ENCODE measurements at places on chromosomes 1 and 21.

- peaks cover 12% of the 10 kb centered on the region for H3K4me1 ChIP-seq
- no peak overlapping the region for H3K27ac ChIP-seq
- no peaks in the 10 kb centered on the region for H3K27me3 ChIP-seq
- no peaks in the 10 kb centered on the region for H3K36me3 ChIP-seq
- DNase-seq, result no peak
- no peak overlapping the region for H3K4me3 ChIP-seq
Measured at GRCh38 chr21:35508139-35508888, 459.2 kb upstream of the RUNX1 start.

DNA sequence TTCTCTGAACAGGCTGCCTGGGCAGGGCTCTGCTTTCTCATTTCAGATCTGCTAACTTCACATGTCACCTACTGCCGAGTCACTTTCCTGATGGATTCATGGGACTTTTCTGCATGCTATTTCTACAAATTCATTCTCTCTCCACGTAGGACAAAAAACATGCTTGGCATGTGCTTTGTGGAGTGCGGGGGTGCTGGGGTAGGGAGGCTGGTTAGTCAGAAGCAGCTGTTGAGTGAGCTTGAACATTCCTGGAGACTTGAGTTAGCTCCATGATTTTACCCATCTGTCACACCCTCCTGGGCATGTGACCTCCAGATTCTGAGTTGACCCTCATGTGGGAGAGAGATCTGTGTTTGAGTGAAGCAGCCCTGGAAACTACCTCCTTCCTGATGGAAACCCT is 71.4 kb downstream of the UCK2 start:
- no peak overlapping the region for H3K4me3 ChIP-seq
- DNase-seq, result no peak
- peaks cover 55% of the 10 kb centered on the region for H3K4me1 ChIP-seq
- no peaks in the 10 kb centered on the region for H3K27me3 ChIP-seq

GRCh38 chr1:162021124-162021523 is 2.5 kb downstream of the OLFML2B start:
- no peak overlapping the region for H3K4me3 ChIP-seq
- no peaks in the 10 kb centered on the region for H3K36me3 ChIP-seq
- no peak overlapping the region for H3K27ac ChIP-seq
- H3K4me1 ChIP-seq, result peaks cover 15% of the 10 kb centered on the region
- no peak for DNase-seq

DNA sequence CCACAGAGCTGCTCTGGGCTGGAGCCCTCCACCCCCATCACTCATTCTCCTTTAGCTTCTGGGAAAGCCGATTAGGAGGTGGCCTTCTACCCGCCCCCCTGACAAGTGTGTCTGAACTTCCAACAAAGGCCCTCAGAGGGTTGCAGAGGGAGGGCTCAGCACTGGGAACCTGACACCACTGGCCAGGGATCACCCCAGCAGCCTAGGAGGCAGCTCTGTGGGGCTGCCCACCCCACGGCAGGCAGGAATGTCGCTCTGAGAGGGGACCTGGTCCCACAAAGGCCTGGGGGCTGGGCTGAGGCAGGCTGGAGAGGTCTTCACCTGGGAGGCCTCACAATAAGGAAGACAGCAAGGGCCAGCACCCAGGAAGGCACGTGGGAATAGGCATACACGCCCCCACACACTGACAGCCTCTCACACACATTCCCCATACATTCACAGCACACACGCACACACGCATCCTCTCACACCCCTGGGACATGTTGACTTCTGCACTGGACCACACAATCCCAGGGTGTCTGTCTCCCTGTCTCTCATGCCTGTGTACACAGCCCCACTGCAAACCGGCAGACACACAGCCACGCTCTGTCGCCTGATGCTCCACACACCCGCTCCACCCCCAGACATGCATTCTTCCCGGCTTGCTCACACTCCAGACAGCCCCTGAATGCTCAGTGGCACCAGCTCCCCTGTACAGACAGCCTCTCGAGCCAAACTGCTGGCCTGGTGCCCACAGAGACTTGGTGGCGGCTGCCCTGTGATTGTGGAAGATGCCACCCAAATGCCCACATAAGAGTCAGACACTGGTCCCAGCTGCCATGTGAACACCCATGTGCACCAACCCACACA is 30.7 kb downstream of the DMBX1 start:
- DNase-seq, result no peak
- H3K27ac ChIP-seq, result no peak overlapping the region
- H3K27me3 ChIP-seq, result no peaks in the 10 kb centered on the region
- no peaks in the 10 kb centered on the region for H3K36me3 ChIP-seq
- H3K4me1 ChIP-seq, result peaks cover 22% of the 10 kb centered on the region

- H3K4me1 ChIP-seq, result peaks cover 16% of the 10 kb centered on the region
- H3K27ac ChIP-seq, result no peak overlapping the region
- no peak for DNase-seq
- H3K27me3 ChIP-seq, result no peaks in the 10 kb centered on the region
- no peak overlapping the region for H3K4me3 ChIP-seq
Measured at GRCh38 chr1:33477451-33477850, 5.0 kb downstream of the ZSCAN20 start.
